Esophagus muscularis mucosa (tissue), 4 donors: ENCODE measurements at places on chromosomes 12 and 14.

GRCh38 chr12:113896194-113896593 lies 69.9 kb downstream of the RBM19 start:
- DNase-seq: no peak

DNA sequence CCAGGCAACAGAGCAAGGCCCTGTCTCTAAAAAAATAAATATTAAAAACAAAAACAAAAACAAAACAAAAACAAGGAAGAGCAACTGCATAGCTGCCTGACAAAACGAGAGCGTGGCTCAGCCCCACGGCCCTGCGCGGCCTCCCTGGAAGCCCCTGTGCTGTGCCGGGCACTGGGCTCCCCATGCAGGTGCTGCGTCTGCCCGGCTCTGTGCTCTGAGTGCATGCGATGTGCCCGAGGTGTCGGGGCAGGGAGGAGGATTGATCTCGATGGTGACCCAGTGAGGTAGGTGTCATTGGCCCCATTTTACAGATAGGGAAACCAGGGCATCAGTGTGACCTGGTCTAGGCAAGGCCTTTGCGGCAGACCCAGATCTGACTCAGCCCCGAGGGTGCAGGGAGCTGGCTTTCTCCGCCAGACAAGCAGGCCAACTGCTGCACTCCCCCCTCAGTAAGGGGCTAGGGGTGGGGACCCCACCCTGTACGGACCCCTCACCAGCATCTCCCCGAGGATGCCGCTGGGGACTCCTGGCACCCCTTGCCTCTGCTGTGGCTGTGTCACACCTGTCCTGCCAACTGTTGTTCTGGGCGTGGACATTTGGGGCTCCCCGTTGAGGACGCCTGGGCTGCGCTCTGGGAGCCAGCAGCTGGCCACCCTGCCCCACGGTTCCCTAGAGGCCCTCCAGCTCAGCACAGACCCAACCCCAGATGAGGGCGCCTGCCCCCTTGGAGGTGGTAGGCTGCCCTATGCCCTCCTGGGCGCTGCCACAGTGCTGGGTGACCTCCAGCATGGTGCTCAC lies 15.3 kb downstream of the GPR132 start:
- no peak for DNase-seq

- peak; percentile 99 for DNase-seq
Observed at GRCh38 chr12:49018261-49019119, at the start of gene PRKAG1. PRKAG1 (minus strand) TSS chr12:49018776; CDS start chr12:49018740, 36 bp downstream.

DNA sequence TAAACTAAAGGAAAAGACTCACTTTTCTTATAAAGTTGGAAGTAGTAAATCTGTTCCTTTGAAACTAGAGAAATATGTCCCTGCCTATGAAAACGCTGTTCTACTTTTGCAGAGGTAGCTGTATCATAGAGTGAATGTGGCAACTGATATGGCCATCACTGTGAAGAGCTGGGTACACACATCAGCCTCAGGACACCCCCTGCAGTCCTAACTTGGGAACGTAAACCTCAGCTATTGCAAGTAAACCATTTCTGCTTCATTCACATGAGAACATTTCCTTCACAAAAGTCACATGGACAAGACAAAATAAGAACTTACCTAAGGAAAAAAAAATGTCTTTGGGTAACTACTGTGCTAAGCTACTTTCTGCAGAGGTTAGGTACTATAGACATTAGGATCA lies 233.3 kb upstream of the PPFIA2 start:
- DNase-seq: no peak

- DNase-seq: no peak
Observed at GRCh38 chr12:12796928-12797793, 11.7 kb downstream of the APOLD1 start.

DNA sequence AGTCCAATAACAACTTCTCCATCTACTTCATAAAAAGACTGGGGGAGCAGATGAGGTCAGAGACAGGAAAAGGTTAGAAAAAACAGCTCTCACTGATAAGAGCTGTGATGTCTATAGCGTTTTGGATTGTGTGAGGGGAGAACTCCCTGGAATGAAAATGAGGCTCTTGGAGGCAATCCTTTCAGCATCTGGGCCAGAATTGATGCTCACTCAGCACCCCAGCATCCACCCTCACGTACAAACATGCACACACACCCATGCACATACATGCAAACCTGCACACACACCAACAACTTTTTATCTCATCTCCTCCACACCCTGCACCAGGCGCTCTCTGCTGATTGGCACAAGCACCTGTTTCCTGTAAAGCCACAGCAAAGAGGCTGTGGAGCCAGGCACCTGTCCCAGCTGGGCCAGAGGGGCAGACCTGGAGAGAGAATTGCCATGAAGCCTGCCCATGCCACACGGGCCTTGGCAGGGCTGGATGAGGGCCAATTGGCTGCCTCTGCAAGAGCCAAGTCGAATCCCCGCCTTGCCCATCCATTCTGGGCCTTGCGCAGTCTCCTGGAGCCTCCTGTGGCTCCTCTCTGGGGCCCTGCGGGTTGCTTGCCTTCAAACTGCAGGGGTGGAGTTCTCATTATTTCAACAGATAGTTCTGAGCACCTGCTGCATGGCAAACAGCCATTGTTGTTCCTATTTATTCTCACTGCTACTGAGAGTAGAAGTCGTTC lies 53.1 kb downstream of the SYNE3 start:
- DNase-seq: no peak

- DNase-seq: no peak
Observed at GRCh38 chr12:19683178-19683927, 244.1 kb downstream of the AEBP2 start.

- no peak for DNase-seq
Observed at GRCh38 chr12:92601176-92601575, 101.6 kb upstream of the PLEKHG7 start.

GRCh38 chr14:23299211-23299957 lies 3.3 kb downstream of the PPP1R3E start:
- no peak for DNase-seq
